ENCODE measurements at places on chromosomes 3 and 15. TPM values are rescaled to one million over a fixed set of nuclear protein-coding genes. Genes with fewer than 3 reads are reported as not detected.

Gene AADAC
- not detected for total RNA-seq

Gene EFCAB12
- total RNA-seq: 0.61 TPM

Gene GABRA5
- 1.1 TPM for total RNA-seq

Gene DLG1
- 66.0 TPM for total RNA-seq

Gene TNNC1
- 2.7 TPM for total RNA-seq

Gene C3orf80
- total RNA-seq: 0.34 TPM

Gene EAF1
- 43.9 TPM for total RNA-seq

Gene CXCR6
- not detected for total RNA-seq

Gene GOLGA8S
- total RNA-seq: not detected

Gene CHRD
- 47.1 TPM for total RNA-seq

Gene CLRN1
- total RNA-seq: not detected

Gene TM4SF1
- total RNA-seq: not detected

Gene THRB
- 0.56 TPM for total RNA-seq

Gene ACP3
- not detected for total RNA-seq

Gene CTXN2
- 0.22 TPM for total RNA-seq

Gene TRIM71
- 117 TPM for total RNA-seq

Gene GPR149
- total RNA-seq: 0.25 TPM

Gene SNAPC5
- 17.6 TPM for total RNA-seq

Gene SEMA3G
- 0.59 TPM for total RNA-seq

Gene TGM5
- total RNA-seq: not detected

Gene ROPN1
- total RNA-seq: not detected

Gene XYLB
- total RNA-seq: 2.6 TPM

Gene LRRN1
- 127 TPM for total RNA-seq

Gene TMEM207
- total RNA-seq: not detected
